ENCODE measurements at places on chromosomes 16 and 17.

GRCh38 chr16:54945063-54945462, 14.4 kb downstream of the IRX5 start:
- DNase-seq = no peak

- no peak for DNase-seq
Observed at GRCh38 chr17:42294469-42295398, 6.4 kb downstream of the STAT5A start.

GRCh38 chr17:50169121-50169764, 3.4 kb downstream of the SGCA start:
- DNase-seq = peak; percentile 38

- no peak for DNase-seq
Observed at GRCh38 chr17:8946476-8946875, 19.0 kb downstream of the PIK3R5 start.

- DNase-seq = no peak
Observed at GRCh38 chr17:39579318-39580081, 28.2 kb downstream of the NEUROD2 start.

DNA sequence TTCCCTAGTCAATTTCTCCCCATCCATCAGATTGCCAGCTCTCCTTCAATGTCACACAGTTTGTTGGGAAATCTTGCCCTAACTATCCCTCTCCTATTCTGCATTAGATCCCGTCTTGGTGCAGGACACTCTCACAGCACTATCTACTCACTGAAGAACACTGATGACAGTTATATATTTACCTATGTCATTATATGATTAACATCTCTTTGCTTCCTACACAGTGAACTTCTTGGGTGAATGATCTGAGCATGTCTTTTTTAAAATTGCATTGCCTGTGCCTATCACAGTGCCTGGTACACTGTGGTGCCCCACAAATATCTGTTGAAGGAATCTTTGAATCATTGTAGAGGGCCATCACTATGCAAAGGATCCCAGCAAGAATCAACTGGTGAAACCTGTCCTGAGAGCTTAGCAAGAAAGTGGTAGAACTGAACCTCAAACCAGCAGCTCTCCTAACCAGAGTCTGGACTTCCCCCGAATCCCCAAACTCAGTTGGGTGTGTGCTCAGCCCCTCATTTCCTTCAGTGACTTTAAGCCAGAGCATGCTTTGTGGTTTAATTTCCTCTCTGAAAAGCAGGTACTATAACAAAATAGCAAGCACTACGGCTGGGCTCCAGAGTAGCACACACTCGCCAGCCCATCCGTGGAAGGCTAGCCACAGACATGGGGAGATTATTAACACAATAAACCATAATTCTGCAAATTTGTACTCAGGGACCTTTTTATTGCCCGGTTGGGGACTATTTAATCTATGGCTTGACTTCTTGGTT, 680.7 kb upstream of the SALL1 start:
- no peak for DNase-seq

DNA sequence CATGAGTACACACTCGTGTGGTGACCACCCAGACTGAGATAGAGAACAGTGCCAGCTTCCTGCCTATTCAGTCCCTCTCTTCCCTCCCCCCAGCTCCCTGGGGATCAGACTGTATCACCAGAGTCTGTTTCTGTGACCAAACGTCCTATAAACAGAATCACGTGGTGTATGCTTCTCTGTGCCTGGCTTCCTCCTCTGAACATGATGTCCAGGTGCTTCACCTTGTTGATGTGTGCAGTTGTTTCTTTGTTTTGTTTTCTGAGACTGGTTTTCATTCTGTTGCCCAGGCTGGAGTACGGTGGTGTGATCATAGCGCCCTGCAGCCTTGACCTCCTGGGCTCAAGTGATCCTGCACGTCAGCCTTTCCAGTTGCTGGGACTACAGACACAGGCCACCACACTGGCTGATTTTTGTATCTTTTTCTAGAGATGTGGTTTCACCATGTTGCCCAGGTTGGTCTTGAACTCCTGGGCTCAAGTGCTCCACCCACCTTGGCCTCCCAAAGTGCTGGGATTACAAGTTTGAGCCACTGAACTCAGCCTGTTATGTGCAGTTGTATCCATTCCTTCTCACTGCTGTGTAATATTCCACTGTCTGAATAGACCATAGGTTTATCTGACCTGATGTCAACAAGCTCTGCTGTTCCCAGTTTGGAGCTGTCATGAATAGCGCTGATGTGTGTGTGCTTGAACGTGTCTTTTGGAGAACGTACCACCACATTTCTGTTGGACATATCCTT, 28.9 kb upstream of the PRM1 start:
- peak; percentile 81 for DNase-seq

- no peak for DNase-seq
Observed at GRCh38 chr16:57764006-57764340, 28.4 kb downstream of the KATNB1 start.

DNA sequence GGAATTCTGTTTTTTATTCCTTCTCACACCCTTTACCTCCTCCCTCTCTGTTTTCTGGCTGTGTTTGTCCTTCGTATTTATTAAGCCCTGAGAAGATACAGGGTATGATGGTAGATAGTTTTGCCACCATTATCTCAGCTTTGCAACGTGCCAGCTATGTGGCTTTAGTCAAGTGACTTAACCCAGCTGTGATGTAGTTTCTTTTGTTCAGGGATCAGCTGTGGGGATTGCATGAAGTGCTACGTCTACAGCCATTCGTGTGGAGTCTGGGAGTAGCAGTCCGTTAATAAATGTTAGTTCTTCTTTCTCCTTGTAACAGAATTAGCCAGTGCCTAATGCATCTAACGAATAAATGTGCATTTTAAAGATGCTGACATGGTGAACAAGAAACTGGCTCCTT, 128.4 kb downstream of the HAPSTR1 start:
- no peak for DNase-seq

- peak; percentile 23 for DNase-seq
Observed at GRCh38 chr16:15950161-15950854, 892 bp downstream of the ABCC1 start.

DNA sequence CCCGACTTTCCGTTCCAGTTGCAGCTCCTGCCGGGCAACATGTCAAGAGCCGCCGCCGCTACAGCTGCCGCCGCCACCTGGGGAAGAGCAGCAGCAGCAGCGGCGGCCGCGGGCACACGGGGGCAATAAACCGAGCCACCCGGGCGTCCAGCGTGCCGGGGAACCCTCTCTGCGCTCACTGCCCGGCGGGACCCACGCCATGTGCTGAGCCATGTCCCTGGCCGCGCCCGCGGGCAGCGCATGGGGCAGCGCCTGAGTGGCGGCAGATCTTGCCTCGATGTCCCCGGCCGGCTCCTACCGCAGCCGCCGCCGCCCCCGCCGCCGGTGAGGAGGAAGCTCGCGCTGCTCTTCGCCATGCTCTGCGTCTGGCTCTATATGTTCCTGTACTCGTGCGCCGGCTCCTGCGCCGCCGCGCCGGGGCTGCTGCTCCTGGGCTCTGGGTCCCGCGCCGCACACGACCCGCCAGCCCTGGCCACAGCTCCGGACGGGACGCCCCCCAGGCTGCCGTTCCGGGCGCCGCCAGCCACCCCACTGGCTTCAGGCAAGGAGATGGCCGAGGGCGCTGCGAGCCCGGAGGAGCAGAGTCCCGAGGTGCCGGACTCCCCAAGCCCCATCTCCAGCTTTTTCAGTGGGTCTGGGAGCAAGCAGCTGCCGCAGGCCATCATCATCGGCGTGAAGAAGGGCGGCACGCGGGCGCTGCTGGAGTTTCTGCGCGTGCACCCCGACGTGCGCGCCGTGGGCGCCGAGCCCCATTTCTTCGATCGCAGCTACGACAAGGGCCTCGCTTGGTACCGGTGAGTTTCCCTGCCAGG, 604 bp downstream of the HS3ST3B1 start:
- no peak for DNase-seq

GRCh38 chr17:45876539-45876938, 17.8 kb upstream of the MAPT start:
- no peak for DNase-seq

DNA sequence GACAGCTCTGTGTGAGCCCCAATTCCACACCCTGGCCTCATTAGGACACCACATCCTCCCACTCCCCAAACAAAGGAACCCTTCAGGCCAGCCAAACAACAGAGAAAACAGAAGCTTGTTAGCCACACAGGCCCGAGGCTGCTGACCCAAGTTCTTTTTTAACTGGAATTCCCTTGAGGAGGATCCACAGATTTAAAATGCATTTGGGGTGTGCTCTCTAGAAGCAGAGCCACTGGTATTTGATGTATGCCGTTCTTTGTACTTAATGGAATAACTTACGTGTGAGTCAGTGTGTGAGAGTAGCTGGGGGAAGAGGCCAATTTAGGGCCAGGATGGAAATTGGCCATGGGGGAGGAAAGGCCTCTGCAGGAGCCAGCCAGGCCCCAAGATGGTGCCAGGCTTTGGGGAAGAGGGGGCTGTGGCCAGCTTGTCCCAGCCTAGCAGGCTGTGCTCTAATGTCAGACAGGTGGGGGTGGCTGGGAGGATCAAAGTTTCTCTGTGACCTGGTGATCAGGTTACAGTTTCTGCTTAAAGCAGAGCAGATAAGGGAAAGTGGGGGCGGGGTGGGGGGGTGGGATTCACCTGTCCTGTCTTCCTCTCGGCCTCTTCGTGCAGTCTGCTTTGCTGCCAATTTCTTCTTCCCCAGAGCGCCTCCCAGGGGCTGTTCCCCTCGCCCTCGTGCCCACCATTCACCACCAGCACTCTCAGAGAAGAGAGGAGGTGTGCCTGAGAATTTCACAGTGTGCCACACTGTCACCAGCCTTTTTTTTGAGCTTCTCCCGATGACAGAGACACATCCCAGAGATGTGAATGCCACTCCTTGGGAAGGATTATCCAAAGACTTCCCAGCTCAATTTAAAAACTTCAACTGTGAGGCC, 50.8 kb downstream of the TOM1L2 start:
- no peak for DNase-seq

GRCh38 chr16:19379838-19380237, 37.8 kb upstream of the TMC5 start:
- no peak for DNase-seq

GRCh38 chr16:77680496-77680895, 41.8 kb upstream of the NUDT7 start:
- DNase-seq = no peak

GRCh38 chr16:12295395-12295794, 318.9 kb downstream of the SNX29 start:
- no peak for DNase-seq

DNA sequence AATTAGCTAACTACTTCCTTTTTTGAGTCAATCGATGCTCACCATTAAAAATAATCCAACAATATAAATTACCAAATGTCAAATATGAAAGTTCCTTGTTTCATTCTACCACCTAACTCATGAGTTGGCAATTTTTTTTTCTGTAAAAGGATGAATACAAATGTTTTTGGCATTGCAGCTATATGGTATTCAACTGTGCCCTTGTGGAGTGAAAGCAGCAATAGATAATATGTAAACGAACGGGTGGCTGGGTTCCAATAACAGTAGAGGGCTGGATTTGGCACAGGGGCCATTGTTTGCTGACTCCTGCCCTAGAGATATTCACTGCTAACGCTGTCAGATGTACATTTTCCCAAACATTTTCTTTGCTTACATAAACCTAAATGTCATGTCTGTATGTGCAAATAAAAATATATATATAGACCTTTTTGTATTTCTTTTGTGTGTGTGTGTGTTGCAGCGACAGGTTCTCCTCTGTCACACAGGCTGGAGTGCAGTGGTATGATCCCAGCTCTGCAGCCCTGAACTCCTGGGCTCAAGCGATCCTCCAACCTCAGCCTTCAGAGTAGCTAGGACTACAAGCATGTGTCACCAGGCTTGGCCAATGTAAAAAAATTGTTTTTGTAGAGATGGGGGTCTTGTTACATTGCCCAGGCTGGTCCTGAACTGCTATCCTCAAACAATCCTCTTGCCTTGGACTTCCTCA, 73.9 kb downstream of the RPGRIP1L start:
- DNase-seq = no peak

- DNase-seq = no peak
Observed at GRCh38 chr17:73616873-73617404, 27.3 kb downstream of the SDK2 start.

GRCh38 chr17:82126556-82127314, 28.7 kb upstream of the FASN start:
- DNase-seq = no peak

DNA sequence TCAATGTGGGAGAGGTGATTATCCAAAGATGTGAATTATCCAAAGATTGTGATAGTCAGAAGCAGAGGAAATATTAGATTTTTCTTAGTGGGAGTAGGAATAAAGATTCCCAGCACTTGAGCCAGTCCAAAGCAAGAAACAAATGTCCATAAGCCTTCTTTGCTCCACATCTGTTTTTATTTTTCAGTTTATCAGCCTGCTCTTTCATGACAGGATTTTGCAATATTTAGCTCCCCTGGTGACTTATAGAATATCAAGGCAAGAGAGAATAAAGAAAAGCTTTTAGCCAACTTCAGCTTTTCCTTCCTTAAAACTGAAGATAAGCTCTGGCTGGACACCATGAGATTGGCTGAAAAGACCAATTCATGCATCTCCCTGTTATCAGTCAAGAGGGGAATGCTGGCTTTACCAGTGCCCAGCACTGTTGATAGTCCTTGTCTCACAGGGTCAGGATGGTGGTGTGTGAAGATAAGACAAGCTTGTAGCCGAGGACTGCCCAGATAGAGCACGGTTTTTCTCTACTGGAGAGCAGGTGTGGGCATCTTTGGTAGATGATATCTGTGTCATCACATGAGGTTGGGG, 706.5 kb downstream of the KCNJ2 start:
- no peak for DNase-seq

GRCh38 chr17:78132084-78132676, 1.6 kb downstream of the TMC8 start:
- peak; percentile 16 for DNase-seq

- no peak for DNase-seq
Observed at GRCh38 chr16:50496990-50497389, 51.2 kb upstream of the NKD1 start.

DNA sequence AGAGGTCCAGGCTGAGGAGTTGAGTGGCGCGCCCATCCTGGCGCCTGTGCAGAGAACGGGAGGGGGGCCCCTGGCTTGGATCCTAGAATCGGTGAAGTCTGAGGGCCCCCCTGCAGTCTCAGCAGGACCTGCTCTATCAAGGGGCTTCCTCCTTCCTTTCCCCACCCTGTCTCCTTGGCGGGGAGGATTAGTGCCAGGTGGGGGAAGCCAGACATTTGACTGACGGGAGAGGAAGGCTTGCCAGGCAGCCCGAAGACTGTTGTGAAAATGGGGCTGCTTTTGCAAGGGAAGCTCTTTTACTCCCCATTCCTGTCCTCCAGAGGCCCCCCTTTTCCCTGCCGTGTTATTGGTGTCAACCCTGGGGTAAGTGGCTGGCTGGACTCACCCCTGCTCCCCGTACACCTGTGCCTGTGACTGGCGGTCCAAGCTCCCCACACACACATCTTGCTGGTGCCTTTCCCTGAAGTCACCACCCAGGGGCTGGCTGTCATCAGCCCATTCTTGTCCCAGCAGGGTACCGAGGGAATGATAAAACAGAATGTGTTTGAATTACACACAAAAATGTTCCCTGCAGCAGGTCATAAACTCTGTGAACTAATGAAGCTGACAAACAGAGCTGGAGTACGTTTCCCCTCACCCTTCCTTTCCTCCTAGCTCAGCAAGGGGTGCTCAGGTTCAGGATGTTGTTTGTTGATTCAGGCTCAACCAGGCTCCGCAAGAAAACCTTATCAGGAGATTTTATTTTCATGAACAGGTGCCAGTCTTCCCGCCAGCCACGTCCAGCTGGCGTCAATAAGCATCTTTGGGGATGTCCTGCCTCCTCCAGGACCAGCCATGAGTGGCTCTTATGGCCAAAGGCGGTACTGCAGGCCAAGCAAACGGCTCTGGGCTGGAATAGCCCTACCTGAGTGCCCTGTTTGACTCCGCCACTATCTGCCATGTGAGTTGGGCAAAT, 4.4 kb upstream of the ARMC7 start:
- peak; percentile 86 for DNase-seq

All from DMS153 (cell line).